ENCODE measurements at places on chromosomes 3 and 15. TPM values are rescaled to one million over a fixed set of nuclear protein-coding genes. Genes with fewer than 3 reads are reported as not detected.

DNA sequence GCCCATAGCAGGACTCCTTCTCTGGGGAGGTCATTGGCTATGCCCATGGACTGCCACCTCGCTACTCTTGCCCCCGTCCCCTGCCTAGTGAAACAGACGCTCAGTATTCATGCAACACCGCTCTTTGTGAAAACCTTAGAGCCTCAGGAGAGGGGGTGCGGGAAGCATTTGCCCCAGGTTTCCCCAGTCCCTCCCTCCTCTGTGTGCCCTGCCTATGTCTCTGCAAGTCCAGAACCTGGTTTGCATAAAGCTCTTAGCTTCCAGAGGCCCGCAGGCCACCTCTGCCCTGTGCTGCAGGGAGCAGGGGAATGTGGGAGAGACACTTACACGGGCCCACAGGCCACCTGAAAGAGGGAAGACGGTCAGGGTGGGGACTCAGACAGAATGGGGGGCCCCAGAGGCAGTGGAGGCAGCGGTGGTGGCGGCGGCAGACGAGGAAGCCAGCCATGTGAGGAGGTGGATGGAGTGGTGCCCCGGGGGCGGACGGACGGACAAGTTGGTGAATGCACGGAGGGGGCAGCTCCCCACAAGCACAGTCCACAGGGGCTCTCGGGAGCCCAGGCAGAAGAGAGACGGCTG, 33.8 kb upstream of the CTSH start:
- peaks cover 24% of the 10 kb centered on the region for H3K4me1 ChIP-seq
- no peaks in the 10 kb centered on the region for H3K27me3 ChIP-seq
- no peak overlapping the region for H3K27ac ChIP-seq
- DNase-seq: peak; percentile 66
- H3K36me3 ChIP-seq: no peaks in the 10 kb centered on the region

DNA sequence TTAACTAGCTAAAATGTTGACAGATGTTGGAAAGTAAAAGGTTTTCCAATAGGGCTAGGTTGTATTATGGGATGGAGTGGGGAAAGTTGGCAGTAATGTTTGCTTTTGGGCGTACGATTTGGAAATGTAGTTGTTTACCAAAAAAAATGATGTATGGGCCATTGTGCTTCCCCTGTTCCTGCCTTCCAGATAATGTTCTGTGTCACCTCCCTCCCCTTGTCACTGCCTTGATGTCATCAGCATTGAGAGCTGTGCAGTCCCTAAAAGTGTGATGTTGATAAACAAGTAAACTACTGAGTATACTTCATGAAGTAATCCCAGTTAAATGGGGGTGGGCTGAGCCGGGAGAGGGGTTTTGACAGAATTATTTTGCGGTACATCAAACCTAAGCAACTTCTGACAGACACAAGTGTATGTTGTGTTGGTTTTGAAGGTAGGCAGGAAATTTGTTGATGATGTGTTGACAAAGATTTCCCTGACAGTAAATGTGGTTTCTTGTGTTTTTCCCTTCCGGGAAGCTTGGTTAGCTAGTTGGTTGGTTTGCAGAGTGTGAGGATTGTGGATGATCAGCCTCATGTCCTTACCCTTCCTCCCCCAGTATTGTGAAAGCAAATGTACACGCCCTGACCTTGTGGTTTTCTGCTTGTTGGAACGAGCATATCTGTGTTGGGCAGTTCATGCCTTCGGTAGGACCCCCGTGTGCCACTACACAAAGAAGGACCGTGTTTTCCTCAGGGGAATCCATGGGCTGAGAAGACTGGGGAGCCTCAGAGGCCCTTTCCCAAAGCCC, 87.3 kb downstream of the PGPEP1L start:
- no peak for DNase-seq
- H3K4me1 ChIP-seq: no peaks in the 10 kb centered on the region
- H3K27ac ChIP-seq: no peak overlapping the region
- no peaks in the 10 kb centered on the region for H3K36me3 ChIP-seq

DNA sequence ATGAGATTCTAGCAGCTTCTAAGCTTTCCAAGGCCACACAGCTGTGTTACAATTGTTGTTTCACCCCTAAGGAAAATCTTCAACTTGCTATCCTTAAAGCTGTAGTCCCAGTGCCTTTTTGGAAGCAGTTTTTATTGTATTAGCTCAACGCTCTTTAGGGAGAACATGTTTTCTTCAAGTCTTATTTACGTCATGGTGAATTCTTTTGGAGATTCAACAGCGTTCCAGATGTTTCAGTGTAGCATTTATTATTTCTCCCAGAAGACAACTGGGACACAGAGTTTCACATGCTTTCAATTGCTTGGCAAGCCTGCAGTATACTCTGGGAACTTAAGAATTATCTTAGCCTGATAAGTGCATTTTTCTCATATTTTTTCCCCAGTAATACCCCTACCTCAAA, 888.3 kb downstream of the PLOD2 start:
- H3K27ac ChIP-seq: no peak overlapping the region
- no peaks in the 10 kb centered on the region for H3K4me1 ChIP-seq
- no peak overlapping the region for H3K4me3 ChIP-seq
- H3K36me3 ChIP-seq: no peaks in the 10 kb centered on the region
- no peaks in the 10 kb centered on the region for H3K27me3 ChIP-seq

DNA sequence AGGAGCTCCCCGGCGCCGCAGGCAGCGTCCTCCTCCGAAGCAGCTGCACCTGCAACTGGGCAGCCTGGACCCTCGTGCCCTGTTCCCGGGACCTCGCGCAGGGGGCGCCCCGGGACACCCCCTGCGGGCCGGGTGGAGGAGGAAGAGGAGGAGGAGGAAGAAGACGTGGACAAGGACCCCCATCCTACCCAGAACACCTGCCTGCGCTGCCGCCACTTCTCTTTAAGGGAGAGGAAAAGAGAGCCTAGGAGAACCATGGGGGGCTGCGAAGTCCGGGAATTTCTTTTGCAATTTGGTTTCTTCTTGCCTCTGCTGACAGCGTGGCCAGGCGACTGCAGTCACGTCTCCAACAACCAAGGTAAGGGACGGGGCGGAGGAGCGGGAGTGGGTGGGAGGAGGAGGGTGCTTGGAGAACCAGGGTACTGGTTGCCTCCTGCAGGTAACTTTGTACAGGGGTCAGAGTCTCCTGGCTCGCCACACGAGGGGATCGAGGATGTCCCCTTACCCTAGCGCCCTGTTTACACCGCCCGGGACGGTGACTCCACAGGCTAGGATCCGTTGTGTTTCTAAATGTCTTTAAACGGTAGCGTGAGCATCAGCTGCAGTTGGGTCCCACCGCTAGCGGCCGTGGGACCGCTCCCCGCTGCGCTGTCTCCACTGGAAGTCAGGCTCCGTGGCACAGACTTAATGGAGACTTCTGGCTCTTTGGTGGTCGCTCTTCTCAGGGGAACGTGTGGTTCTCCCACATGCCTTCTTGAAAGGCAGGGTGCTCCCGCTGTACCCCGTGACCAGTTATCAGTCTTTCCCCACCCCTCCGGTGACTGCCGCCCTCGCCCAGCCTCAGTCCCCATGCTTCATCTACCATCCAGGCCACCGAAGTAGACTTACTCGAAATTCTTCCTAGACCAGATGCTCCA, 515 bp downstream of the EPHA6 start:
- no peaks in the 10 kb centered on the region for H3K36me3 ChIP-seq
- H3K4me3 ChIP-seq: peak overlapping the region; percentile 40
- peak; percentile 3 for DNase-seq
- H3K4me1 ChIP-seq: no peaks in the 10 kb centered on the region
- no peak overlapping the region for H3K27ac ChIP-seq

DNA sequence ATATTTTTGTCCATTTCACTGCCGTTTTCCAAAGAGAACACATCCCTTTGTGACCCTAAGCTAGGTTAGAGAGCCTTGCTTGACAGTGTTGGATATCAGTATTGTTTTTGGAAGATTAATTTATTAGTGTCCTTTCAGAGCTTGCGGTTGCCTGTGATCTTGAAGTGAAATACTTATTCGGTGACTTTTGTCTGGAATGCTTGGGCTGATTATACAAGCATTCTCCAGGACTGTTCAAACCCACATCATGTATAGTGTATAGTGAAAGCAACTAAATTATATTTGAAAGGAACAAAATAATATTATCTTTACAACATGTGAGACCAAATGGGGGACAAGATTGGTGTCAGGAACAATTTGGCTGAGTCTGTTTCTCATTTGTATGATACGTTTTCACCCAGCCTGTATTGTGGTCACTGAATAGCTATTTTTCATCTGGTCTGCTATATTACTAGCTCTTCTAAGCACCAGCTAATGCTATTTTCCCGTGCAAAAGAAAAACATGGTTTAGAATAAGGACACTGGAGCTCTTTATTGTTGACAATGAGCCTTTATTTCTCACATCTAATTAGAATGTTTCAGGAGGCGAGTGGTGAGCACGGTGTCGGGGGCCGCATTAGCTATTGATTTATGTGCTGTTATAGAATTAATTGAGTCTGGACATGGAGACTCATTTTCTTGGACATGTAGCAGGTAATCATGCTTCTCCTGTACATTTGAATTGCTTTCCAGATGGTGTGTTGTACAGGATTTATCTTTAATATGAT, 158.1 kb downstream of the APBA2 start:
- no peak overlapping the region for H3K4me3 ChIP-seq
- no peaks in the 10 kb centered on the region for H3K27me3 ChIP-seq
- no peaks in the 10 kb centered on the region for H3K4me1 ChIP-seq
- H3K27ac ChIP-seq: no peak overlapping the region
- no peaks in the 10 kb centered on the region for H3K36me3 ChIP-seq

DNA sequence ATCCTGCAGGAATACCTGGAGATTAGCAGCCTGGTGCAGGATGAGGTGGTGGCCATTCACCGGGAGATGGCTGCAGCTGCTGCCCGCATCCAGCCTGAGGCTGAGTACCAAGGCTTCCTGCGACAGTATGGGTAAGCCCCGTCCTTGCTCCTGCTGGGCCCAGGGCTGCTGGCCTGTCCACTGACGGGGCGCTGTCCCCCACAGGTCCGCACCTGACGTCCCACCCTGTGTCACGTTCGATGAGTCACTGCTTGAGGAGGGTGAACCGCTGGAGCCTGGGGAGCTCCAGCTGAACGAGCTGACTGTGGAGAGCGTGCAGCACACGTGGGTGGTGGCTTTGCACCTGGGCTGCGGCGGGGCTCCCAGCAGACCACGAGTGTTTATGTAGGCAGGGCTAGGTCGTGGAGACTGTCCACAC, 5.0 kb downstream of the FES start:
- H3K27ac ChIP-seq: no peak overlapping the region
- no peak overlapping the region for H3K4me3 ChIP-seq
- no peaks in the 10 kb centered on the region for H3K36me3 ChIP-seq
- H3K27me3 ChIP-seq: no peaks in the 10 kb centered on the region

DNA sequence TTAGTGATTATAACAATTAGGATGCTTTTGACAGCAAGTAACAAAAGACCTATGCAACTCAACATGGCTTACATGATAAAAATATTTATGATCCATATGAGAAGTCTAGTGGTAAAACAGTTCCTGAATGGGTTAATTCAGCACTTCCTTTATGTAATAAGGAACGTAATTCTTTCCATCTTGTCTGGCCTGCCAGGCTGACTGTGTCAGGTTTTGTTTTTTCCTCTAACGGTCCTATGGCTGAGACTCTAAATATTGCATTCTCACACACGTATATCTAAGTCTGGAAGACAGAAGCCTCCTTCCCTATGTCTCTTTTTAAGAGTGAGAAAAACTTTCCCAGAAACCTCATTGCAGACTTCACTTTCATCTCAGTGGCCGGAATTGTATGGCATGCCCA, 50.6 kb downstream of the DUT start:
- H3K4me1 ChIP-seq: no peaks in the 10 kb centered on the region
- H3K27ac ChIP-seq: no peak overlapping the region
- no peak for DNase-seq
- H3K36me3 ChIP-seq: no peaks in the 10 kb centered on the region
- no peak overlapping the region for H3K4me3 ChIP-seq

DNA sequence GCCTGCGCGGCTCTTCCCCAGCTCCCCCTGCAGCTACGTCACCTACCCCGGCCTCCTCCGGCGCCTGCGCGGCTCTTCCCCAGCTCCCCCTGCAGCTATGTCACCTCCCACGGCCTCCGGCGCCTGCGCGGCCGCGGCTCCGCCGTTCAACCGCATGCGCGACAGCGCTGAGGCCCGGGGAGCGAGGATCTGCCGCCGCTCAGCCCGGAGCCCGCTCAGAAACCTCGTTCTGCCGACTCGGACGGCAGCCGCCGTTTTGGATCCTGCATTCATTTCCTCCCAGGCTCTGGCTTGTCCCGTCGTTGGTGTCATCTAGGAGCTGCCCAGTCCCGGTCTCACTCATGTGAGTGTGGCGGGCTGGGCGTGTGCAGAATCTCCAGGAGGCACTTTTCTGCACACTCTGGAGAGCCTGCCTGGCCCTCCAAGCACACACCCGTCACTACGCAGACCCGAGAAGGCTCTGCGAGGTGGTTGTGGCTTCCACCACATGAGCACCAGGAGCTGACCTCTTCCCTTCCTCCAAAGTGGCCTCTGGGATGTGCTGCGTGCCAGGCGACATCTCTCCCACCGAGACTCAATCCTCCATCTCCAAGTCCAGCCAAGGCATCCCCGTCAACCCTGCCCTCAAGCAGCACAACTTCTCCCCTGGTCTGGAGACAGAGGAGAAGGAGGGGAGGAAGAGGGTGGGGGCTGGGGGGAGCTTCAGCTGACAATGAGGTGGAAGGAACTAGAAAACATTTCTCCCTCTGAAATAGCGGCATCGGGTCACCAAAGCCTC, 165.3 kb downstream of the CHSY1 start:
- H3K27me3 ChIP-seq: no peaks in the 10 kb centered on the region
- no peak for DNase-seq
- peaks cover 25% of the 10 kb centered on the region for H3K4me1 ChIP-seq
- no peaks in the 10 kb centered on the region for H3K36me3 ChIP-seq
- no peak overlapping the region for H3K27ac ChIP-seq

DNA sequence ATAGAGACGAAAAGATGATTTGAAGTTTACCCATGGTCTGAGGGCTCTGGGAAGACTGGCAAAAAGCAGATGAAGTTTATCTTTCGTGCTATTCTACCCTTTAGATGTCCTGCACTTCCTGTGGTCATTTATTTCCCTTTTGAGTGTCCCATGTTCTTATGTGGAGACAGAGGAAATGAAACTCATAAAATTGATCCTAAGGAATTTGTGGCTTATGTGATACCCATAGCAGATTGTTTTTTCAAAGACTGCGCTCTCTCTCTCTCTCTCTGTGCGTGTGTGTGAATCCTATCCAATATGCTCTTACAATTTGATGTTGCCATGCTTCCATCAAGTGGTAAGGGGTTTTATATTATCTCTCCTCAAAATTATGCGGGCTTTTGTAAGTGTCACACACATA, 607.5 kb upstream of the DPPA4 start:
- no peaks in the 10 kb centered on the region for H3K36me3 ChIP-seq
- no peaks in the 10 kb centered on the region for H3K4me1 ChIP-seq
- no peak for DNase-seq

DNA sequence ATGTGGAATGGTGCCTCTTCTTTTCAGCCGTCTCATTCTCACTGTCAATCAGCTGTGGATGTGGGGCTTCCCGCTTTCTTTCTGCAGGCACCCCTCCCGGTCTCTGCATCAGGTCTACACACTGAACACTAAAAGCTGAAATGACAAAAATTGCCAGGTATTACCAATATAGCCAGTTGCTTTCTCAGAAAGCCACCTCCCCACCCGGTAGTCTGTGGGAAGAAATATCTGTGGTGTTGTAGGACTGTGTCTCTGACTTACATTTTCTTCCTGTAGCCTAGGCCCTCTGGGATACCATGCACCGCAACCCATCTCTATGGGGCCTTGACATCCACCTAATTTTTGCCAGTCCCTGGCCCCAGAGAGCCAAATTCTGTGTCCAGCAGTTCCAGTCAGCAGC, 19.2 kb upstream of the EPHB1 start:
- H3K27me3 ChIP-seq: no peaks in the 10 kb centered on the region
- no peak for DNase-seq

- no peak overlapping the region for H3K27ac ChIP-seq
- no peaks in the 10 kb centered on the region for H3K36me3 ChIP-seq
These were observed 201.9 kb upstream of the STRIT1 start for GRCh38 chr3:155495387-155495786.

The TRPM1 gene
- not detected for polyA plus RNA-seq

The ARF4 gene
- 209 TPM for polyA plus RNA-seq

The NR2F2 gene
- polyA plus RNA-seq: 139 TPM

The SUCLG2 gene
- 74.1 TPM for polyA plus RNA-seq

The POLR2M gene
- polyA plus RNA-seq: 49.7 TPM

The CLDND1 gene
- polyA plus RNA-seq: 148 TPM

The SERPINI2 gene
- 1.9 TPM for polyA plus RNA-seq

All from left lung (tissue), 14 donors.